ENCODE measurements at places on chromosomes 1 and 21. TPM values are rescaled to one million over a fixed set of nuclear protein-coding genes. Genes with fewer than 3 reads are reported as not detected.

TNFRSF4 gene
- 0.38 TPM for total RNA-seq

DNA sequence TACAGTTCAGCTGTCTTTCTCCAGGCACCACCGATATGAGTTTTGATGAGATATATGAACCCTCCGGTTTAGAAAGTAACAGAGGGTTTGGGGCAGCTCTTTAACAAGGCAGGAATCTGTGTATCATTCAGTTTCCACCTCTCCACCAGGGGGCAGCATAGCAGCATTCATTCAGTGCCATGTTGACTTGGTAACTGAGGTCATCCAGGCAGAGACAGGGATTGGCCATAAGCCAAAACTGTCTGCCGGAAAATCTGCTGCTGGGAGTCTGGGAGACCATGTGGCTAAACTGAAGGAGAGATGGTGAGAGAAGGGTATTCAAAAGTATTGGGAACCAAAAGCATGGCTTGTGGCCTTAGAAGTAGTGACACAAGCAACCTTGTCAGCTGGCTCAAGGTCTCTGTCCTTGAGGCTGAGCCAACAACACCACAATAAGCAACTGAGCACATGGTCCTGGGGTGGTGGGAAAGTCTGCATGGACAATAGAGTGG lies 98.5 kb downstream of the LMX1A start:
- DNase-seq = peak; percentile 88

GRCh38 chr1:173410794-173411236 lies 66.3 kb upstream of the PRDX6 start:
- DNase-seq = no peak

DNA sequence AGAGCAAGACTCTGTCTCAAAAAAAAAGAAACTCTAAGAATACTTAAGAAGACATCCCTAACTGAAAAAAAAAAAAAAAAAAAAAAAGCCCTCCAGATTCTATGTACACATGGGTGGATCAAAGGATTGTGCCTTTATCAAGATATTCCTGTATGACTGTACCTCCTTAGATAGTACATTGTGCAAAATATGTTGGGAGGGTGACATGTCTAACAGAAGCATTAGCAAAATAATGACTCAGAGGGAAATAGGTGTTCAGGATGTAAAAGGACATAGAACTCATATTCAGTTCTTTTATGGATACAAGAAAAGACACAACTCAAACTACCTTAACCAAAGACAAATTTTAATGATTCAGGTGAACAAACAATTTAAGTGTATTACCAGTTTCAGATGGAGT lies 269.8 kb upstream of the KAZN start:
- DNase-seq = no peak

- peak; percentile 58 for DNase-seq
Measured at GRCh38 chr1:229514578-229515275, 6.6 kb upstream of the NUP133 start.

GRCh38 chr1:155694167-155694566 lies 5.3 kb downstream of the DAP3 start:
- no peak for DNase-seq

DNA sequence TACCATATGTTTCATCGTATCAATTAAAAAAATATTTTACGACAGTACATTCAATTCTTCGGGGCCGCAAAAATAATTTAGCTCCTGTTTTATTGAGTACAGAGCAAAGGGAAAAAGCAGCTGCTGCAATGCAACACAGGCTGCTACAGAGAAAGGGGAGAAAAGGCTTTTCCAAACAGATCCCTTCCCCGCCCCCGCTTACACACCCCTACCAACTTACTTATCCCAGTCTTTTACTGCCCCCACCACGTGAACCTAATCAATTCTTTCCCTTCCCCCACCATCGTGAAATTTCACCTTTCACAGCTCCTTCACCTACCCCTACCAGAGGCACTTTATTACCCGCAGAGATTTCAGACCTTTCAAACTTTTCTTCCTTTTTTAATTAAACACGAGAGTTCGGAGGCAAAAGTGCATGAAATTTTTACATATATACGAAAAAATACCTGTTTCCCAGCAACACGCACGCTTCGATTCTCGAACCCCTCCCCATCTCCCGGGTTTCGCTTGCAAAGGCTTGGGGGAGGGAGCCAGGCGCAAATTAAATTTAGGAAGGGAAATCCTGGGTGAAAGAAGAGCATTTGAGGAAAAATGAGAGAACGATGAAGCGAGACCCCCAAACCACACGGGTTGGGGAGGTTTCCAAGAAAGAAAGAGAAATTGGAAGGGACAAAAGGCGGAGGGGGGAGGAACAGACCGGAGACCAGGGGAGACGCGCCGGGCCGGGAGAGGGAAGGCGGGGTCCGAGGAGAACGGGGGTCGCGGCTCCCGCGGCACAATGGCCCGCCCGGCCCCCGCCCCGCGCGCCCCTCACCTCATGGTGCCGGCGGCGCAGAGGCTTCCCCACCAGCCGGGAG lies 823 bp downstream of the ENAH start:
- DNase-seq = no peak

GRCh38 chr1:61812916-61813315 lies 70.6 kb downstream of the PATJ start:
- DNase-seq = no peak

- DNase-seq = no peak
Measured at GRCh38 chr1:196660852-196661251, 9.0 kb downstream of the CFH start.

All from left lobe of liver (tissue), 2 donors.